ENCODE measurements at places on chromosomes 12 and 14.
A peak's percentile ranks its signal among the peaks of the same experiment; 100 is the strongest.

DNA sequence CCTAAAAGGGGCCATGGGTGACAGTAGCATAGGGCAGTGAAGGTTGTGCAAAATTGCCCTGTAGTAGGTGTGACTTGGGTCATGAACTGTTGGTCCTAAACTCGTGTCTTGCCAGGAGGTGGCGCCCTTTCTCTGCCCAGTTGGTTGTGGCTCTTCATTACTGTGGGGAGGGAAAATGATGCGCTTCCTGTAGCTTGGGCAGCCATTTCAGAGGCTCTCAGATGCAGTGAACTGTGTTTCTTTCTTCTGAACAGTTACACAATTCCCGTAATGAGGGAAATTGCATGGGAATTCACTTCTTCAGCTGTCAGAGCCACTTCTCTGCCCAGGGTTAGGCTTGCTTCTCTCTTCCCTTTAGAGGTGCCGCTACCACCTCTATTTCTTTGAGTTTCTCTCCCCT is 148.1 kb upstream of the NRXN3 start:
- DNase-seq = peak; percentile 47

DNA sequence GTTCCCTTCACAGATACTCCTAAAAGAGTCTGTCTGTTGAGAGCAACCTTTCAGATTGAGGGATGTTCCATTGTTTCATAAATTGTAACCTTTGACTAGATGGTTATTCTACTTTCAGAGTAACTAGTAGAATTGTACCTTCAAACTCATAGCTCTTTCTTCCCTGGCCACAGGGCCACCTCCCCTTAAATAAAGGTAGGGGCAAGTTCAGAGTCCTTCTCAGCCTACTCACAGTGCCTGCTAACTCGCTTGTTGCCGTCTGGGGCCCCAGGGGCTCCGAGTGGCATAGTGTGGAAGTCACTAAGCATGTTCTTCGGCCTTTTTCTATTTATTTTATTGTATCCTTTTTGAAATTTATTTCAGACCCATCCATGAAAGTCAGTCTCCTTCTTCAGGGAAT is 250.4 kb downstream of the ALX1 start:
- no peak for DNase-seq

DNA sequence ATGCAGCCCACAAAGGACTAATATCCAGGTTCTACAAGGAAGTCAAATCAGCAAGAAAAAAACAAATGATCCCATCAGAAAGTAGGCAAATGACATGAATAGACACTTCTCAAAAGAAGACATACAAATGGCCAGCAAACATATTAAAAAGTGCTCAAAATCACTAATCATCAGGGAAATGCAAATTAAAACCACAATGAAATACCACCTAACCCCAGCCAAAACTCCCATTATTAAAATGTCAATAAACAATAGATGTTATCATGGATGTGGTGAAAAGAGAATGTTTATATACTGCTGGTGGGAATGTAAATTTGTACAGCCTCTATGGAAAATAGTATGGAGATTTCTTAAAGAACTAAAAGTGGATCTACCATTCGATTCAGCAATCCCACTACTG is 25.0 kb downstream of the SLC41A2 start:
- DNase-seq = no peak

DNA sequence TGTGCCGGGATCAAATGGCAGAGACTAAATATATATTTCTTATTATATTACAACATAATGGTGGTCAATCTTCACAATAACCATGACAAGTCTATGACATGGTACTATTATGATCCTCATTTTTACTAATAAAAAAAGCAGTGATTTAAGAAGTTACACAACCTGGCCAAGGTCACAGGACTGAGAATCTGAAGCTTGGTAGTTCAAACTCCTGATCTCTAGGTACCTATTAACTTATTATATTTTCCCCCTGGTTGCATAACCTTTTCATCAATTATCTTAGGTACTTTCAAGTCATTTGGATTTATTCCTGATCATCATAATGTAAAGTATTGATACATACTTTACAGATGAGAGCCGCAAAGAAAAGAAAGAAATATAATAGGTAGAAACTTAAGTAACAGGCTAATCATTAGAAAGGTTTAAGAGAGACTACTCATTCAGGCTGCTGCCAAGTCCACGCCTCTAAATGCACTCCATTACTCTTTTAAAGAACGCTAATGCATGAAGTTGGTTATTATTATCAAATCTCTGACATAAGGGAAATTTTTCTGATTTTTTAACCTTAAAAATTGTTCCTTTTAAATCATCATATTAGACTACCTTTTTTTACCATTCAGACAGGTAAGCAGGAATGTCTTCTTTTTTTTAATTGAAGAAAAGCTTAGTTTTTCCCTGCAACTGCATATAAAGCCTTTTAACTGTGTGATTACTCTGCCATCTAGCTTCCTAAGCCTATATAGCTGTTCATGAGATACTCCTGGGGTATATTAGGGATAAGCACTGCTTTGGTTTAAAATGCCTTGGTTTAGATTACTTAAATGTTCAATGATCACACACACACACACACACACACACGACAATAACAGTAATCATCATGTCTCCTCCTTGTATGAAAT is 35.6 kb downstream of the RPS29 start:
- no peak for DNase-seq

Measured in NCI-H1436 (cell line).